ENCODE measurements at places on chromosomes 2 and 18.

GRCh38 chr2:14776216-14776615, 143.7 kb downstream of the LRATD1 start:
- no peak for DNase-seq

GRCh38 chr2:152600051-152600657, 117.1 kb downstream of the PRPF40A start:
- DNase-seq, result no peak

DNA sequence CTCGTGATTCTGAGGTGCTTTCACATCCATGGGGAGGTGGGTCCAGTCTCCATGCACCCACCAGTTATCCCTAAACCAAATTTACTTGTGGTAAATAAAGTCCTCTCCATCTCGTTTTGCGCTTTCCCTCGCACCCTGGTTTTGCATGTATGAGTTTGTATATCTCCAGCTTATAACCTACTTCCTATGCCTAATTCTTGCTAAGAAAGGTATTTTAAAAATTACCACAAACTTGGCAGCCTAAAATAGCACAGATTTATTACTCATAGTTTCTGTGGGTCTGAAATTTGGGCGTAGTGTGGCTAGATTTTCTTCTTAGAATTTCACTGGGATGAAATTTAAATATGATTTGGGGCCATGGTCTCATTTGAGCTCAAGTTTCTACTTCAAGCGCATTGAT, 511.5 kb downstream of the NYAP2 start:
- no peak for DNase-seq

GRCh38 chr2:9407363-9407811, 15.9 kb downstream of the ITGB1BP1 start:
- DNase-seq, result no peak

GRCh38 chr18:10736984-10737383, 211.2 kb downstream of the NAPG start:
- DNase-seq, result no peak

DNA sequence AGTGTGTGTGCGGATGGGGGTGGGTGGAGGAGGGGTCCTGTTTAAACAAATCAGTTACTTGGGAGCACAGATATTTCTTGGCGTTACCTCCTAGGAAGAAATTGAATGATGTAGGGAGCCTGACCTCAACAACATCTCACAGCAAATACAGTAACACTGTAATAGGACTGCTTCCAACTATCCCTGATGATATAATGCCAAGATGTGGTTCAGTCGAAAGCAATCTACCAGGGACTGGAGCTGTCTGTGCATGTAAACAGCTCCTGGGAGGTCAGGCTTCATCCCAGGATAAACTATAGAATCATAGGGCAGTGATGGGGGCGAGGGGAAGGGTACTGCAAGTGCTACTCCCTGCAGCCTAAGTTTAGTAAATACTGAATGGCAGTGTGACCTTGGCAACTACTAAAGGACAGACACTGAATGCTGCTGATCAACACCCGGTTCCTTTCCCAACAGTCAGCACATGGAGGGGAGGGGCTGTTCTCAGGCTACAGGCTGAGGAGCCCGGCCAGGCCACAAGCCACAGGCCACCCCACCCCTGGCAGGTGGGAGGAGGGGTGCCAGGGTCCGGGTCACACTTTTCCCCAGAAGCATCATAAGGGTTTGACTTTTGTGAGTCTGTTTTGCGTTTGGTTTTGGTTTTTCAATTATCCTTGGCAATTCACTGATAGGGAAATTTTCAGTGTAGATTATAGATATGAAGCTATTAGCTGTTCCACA, 85.3 kb upstream of the ZNF397 start:
- DNase-seq, result no peak

- DNase-seq, result no peak
These were observed 260.4 kb upstream of the SP5 start for GRCh38 chr2:170454471-170455372.

GRCh38 chr2:99618579-99619097, 128.8 kb upstream of the REV1 start:
- DNase-seq, result no peak

DNA sequence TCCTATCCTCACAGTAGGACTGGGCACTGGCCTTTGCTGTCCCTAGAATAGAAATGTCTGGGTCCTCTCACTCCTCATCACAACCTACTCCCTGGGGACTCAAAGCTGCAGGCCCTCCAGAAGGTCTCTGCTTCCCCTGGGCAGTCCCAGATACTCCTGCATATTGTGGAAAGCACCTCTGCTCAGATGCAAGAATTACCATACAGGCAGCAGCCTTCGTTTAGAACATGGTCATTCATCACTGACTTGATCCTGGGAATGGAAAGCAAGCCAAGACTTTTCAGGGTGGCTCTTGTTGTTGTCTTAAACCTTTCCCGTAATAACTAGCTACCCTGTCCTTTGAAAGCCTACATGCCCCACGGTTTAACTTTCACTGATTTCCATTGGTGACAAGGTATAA, 53.1 kb upstream of the NPAS2 start:
- DNase-seq, result peak; percentile 39

GRCh38 chr18:44197832-44198611, 482.7 kb upstream of the SETBP1 start:
- no peak for DNase-seq

GRCh38 chr18:59904011-59904601, 4.3 kb downstream of the PMAIP1 start:
- no peak for DNase-seq

DNA sequence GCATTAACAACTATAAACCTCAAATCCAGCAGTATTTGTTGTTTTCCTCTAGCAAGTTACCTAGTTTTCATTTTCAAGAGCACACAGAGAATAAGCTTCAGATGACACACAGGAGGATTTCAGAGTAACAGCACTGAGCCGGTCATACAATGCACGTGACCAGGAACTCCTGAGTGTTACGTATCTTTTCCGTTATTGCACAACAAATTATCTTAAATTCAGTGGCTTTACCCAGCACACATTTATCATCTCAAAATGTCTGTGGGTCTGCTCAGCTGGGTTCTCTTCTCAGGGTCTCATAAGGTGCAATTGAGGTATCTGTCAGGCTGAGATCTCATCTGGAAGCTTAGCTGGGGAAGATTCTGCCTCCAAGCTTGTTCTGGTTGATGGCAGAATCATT, 379.5 kb upstream of the KLHL29 start:
- no peak for DNase-seq

DNA sequence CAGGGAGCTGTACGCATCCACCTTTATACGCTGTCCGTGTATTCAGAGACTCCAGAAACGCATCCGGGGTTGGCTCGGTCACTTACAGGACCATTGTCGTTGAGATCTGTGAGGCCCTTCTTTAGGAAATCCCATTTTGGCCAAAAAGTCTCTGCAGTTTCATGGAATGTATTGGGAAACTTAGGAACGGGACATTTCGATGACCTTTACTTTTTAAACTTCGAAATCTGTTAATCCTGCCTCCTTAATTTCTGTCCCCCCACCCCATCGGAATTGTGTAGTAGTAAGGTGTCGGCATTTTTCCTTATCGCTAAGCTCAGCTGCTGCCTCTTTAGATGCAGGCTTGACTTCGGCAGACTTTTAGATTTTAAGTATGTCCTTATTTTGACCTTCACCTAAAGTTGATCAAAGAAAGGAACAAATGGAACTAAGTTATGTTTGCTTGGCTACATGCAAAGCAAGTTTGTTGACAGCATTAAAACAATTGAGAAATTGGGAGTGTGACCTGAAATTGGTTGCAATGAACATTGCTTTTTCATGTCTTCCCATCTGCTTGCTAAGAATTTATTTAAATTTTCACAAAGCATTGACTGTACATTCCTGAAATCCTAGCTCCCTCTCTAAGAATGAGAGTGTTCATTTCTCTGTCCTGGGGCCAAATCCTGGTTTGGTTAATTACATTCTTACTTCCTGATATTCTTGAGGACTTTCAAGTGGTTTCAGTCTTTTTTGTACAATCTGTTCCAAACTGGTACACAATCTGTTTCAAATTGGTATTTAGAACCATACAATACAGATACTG, 884 bp upstream of the RAPH1 start:
- no peak for DNase-seq

DNA sequence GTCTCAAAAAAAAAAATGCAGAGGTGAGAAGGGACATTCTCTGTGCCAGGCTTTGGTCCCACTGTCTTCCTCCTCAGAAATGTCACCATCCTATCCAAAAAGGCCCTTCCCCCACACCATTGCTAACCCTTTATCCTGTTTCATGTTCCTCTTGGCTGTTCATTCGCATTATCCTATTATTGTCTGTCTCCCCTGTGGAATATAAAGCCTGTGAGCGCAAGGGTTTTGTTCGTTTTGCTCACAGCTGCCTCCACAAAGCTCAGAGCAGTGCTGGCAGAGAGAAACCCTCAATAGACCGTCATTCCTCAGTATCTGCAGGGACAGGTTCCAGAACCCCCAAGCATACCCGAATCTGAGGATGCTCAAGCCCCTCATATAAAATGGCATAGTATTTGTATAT, 91.8 kb downstream of the LOXHD1 start:
- no peak for DNase-seq

GRCh38 chr2:29267720-29268119, 152.5 kb downstream of the CLIP4 start:
- no peak for DNase-seq

- no peak for DNase-seq
These were observed 25.5 kb downstream of the PPP3R1 start for GRCh38 chr2:68226794-68227193.

DNA sequence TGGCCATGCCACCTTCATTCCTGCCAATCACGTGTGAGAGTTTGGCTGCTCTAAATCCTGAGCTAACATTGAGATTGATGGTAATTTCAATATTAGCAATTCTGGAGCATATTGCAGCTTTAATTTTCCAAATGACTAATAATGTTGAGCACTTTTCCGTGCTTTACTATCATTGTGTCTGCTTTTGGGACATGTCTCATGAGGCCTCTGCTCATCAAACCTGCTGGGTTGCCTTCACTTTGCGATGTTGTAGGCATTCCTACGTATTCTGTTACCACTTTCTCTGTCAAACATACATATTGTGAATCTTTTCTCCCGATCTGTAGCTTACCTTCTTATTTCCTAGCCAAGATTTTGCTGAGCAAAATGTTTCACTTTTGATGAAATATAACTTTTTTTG, 466.6 kb downstream of the GALR1 start:
- no peak for DNase-seq

DNA sequence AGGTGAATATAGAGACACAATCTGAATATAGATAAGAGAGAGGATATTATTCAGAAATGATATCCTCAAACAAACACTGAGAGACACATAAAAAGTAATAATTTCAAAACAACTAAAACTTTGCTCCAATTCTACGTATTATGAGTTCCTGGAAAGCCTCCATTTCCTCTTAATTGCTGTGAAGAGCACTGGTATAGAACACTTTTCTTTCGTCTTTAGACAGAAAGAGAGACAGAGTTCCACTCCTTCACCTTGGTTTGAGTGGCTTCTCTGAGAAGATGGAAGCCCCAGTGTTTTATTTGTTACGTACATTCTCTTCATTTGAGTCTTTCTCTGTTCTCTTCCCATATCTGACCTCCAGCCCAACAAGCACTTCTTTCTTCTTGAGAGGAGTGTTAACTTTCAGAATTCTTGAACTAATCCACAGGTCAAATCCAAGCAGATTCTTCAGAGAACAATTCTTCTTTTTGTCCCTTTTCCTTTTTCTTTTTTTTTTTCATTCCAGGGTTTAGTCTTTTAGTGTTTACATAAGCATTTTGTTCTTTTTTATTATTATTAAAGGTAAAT, 6.4 kb upstream of the PIK3C3 start:
- DNase-seq, result no peak

GRCh38 chr2:233221378-233222063, 30.0 kb upstream of the ATG16L1 start:
- no peak for DNase-seq
